ENCODE measurements at places on chromosomes 11 and 22.
A peak's percentile ranks its signal among the peaks of the same experiment; 100 is the strongest.

DNA sequence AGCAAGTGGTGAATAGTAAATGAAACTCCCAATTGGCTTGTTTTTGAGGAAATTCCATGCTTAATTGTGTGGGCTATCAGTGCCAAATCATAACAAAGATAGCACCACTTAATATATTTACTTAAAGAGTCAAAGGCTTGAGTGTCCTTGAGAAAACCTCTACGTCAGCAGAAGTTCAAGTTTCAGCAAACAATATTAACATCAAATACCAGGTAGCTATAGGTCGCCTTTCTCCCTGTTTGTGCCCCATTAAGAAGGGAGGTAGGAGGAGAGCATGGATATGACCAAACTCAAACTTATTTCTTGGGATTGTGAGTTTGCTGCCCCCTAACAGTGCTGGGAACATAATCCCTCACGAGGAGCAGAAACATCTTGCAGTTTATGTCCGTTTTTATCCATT is 105.6 kb upstream of the SYN3 start:
- DNase-seq, result no peak

DNA sequence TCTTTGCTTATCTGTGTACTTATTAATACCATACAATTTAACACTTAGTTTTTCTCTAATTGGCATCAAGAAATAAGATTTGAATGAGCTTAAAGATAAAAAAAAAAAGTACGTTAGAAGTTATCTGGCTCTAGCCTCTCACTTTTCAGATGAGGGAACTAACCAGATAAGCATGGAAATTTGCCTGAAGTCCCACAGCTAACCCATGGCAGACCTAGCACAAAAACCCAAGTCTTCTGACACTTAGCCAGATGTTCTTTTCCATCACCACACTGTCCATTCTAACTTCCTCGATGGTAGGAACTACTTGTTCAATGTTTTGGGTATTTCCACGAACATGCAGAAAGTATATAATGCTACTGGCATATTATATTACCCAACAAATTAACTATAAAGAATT is 7.4 kb upstream of the SOX6 start:
- DNase-seq, result no peak

DNA sequence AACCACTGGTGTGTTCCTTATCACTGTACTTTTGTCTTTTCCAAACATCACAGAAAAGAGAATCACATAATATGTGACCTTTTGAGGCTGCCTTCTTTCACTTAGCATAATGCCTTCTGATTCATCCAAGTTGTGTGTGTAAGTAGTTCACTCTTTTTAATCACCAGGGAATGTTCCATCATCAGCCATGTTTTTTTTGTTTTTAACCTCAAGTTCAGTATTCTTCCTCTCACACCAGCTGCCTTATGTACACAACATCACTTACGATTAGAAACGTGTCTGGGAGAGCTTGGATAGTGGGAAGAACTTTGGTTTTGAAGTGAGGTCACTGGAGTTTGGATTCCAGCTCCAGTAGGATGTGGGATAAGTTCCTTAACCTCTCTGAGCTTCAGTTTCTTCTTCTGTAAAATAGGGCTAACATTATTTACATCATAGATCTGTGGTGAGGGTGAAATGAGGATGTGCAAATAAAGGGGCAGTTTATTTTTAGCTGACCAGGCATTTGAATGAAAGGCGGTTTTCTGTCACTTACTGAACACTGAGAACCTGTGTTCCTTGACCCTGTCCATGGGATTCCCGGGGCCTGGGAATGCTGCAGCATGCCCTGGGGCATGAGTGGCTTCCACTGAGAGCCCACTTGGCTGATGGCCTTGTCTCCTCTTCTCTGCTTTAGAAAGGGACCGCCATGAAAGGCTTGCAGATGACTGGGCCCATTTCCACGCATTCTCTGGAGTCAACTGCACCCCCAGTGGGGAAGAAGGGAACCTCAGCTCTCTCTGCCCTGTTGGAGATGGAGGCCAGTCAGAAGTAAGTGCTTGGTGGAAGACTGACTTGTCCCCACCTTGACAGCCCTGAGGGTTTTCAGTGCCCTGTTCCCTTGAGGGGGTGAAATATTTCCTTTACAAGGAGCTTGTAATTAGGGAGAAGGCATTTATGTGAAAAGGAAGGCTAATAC is 92.6 kb downstream of the DEPDC5 start:
- peak; percentile 19 for DNase-seq

DNA sequence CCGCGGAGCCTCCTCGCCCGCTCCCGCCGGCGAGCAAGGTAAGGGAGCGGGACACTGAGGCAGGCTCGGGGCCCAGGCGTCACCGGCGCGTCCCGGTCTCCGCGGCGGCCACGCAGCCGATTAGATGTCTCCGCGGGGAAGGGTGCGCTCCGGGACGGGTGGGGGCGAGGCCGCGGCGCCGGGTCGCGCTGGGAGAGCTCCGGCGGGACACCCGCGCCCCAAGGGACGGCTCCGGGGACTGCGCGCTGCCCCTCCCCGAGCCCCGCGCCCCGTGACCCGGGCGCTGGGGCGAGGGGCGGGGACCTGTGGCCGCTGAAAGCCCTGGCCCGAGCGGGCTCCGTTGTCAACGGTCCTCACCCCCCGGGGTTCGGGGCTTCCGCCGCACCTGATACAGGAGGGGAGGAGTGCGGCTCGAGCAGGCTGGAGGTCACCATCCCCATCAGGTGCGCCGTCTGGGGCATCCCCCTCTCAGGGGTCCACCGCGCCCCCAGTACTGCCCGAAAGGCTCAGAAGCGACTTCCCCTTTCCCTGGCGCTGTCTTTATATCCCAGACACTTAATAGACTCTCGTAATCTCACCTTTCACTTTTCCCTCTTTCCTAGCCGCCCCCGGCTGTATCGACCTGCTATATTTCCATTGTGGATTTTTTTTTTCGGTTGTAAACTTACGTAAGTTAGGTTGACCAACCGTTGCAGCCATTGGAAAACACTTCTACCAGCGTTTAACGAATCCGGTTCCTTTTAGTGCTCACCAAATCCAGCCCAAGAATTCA is 573 bp downstream of the PPFIA1 start:
- DNase-seq, result peak; percentile 35

GRCh38 chr22:27705408-27706080 is 96.0 kb downstream of the MN1 start:
- DNase-seq, result no peak

- no peak for DNase-seq
These were observed 478.5 kb upstream of the TENM4 start for GRCh38 chr11:79919350-79919749.

DNA sequence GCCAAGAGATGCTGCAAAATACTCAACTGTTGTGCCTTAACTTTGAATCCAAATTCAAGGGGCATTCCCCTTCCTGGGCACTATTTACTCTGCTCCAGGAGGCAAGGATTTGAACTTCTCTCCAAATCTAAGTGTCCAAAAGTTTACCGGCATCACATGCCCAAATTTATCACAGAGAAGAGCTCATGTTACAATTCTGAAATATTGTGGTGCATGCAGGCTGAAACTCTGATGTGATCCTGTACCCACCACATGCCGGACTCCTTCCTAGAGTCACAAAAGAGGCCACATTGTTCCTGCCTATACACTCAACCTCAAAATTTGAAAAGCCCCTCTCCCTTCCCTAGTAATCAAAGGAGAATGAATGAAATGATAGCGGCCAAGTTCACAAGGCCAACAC is 1.3 kb downstream of the TRAF6 start:
- no peak for DNase-seq

- no peak for DNase-seq
These were observed 51.3 kb upstream of the SESN3 start for GRCh38 chr11:95282291-95282751.

DNA sequence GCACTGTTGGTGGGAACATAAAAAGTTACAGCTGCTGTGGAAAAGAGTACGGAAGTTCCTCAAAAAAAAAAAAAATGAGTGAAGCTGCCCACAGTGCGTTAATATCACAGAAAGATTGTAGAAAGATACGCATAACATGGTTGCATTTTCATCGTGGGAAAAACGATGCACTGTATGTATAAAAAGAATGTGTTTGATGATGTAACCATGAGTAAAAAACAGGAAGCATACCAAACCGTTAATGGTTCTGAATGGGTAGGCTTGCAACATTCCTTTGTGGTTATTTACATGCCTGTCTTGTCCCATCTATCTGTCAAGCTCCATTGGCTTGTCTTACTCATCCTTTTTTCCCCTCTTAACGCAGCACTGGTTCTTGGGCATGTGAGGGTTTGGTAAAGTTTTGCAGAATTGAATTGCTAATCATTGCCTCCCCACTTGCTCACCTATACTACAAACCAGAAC is 33.8 kb upstream of the DKK3 start:
- no peak for DNase-seq

- no peak for DNase-seq
These were observed 4.8 kb downstream of the MAP3K11 start for GRCh38 chr11:65609229-65609628.

DNA sequence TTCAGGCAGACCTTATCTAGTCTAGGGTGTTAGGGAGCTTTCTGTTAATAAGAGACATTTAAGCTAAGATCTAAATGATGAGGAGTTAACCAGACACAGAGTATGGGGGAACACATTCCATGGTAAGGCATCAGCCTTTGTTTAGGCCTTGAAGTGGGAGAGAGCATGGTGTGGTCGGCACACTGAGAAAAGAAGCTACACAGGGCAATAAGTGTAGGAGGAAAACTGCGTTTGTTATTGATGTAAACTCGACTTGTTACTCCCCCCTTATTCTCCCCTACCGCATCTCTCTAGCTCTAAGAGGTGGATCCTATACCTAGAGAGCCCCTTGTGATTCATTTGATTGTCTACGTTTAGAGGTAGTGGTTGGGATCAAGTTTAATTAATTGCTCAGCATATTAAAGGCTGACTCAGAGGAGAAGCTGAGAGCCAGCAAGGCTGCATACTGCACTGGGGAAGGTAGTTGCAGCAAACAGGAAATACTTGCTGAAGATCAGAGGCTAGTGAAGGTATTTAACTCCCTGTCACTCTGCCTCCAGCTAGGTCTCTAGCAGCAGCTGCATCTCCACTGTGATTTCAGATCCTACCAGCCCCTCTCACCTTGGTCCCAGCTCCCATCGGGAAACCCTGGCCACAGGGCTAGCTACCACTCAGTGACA is 86.8 kb upstream of the TEAD1 start:
- no peak for DNase-seq

DNA sequence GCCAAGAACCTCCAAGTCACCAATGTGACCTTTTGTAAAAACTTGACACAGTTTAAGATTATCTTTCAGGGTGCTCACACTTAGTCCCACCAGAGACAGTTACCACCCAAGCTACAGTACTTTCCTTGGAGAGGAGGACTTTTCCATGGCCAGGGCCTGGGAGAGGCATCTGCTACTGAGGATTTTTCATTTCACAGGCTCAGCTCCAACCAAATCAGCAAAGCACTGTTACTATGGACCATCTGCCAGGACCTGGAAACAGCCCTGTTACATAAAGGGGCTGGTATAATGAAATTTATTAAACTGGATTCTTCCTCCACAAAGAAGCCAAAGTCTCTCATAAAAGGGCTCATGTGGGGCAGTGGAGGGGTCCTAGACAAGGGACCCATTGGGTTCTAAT is 38.6 kb downstream of the SERGEF start:
- DNase-seq, result peak; percentile 12

DNA sequence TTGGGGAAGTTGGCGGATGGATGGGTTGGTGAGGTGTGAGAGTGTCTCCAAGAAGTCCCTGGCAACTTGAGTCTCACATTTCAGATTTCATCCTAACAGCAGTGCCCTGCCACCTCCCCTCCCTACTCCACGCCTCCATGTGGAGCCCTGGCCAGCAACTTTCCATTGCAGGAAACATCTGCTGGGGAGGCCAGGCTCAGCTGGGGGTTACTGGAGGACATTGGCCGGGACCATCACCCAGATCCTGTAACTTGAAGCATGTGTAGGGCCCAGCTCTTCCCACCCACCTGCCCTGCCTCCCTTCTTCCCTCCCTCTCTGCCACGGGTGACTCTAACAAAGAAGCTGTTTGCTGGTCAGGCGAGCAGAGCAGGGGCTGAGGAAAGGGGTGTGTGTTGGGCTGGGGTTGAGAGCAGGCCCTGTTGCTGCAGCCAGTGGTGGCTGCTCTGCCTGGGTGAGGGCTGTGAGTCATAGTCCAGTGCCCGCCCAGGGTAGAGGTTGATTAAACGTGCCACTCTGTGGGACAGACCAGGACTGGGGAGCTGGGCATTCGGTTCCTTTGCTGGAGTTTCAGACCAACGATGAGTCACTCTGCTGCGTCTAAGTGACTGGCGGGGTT is 64.0 kb downstream of the SCN3B start:
- no peak for DNase-seq
